ENCODE measurements at places on chromosomes 11 and 22. TPM values are rescaled to one million over a fixed set of nuclear protein-coding genes. Genes with fewer than 3 reads are reported as not detected.

The CD248 gene
- total RNA-seq: not detected

The MS4A2 gene
- not detected for total RNA-seq

The MUC6 gene
- not detected for total RNA-seq

The DRICH1 gene
- 0.11 TPM for total RNA-seq

The OR51B5 gene
- total RNA-seq: not detected

The CYB5R2 gene
- total RNA-seq: 46.3 TPM

DNA sequence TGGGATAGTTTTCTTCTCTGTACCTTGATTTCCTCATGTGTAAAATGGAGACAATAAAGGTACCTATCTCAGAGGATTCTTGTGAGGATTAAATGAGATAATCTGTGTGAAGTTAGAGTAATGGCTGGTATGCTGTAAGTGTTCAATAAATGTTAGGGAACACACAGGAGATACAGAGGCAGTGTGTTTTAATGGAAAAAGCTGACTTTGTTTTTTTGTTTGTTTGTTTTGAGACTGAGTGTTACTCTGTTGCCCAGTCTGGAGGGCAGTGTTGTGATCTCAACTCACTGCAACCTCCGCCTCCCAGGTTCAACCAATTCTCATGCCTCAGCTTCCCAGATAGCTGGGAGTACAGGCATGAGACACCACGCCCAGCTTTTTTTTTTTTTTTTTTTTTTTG is 2.5 kb upstream of the ARCN1 start:
- DNase-seq: no peak

GRCh38 chr22:27843441-27843840 is 41.9 kb upstream of the MN1 start:
- no peak for DNase-seq

- no peak for DNase-seq
Measured at GRCh38 chr11:287821-288477, 977 bp upstream of the PGGHG start.

DNA sequence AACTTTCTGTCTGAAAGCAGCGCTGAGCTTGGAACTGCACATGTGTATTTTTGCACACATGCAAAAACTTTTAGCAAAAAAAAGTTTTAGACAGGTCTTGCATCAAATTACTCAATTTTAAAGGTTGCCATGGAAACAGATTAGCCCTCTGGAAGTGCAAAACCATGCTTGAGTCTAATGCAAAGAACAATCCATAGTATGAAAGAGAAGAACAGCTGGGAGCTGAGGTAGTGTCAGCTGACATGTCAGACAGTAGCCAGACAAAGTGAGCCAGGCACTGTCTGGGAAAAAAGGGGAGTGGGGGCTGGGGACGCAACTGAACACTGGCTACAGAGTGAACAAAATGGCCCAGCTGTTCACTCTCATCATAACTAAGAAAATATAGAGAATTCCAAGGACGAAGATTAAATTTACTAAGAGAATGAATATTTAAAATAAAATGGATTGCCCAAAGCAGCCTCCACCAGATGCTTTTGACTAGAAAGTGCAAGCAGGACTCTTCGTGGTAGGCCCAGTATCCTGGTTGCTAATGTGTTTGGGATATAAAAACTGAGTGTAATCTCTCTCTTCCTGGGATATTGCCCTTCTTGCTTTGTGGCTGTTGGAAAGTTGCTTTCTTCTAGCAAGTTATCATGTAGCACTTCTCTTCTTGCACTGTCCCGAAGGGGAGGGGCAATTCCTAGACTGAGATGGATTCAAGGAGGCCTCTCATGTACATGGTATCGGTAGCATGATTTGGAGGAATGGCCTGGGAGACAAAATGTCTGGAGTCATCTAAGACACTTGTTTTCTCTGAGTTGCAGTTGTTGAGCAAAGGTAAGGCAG is 434.1 kb upstream of the FAT3 start:
- DNase-seq: no peak

DNA sequence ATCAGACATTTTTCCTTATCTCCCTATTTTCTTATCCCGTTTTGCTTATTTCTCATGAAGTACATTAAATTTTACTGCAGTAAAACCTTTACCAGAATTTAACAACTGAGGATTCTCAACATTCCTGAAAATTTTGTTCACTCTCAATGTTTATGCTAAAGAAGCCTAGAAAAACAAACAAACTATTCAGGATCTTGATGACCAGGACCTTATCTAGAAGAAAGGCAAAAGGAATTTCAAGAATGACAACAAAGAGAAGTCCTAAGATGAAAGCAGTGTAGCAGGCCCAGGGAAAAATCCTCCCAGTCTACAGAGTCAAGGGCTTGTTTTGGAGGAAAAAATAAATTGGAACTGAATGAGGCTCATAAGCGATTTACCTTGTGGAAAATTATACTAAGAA is 283.3 kb upstream of the ARHGAP42 start:
- DNase-seq: no peak

- no peak for DNase-seq
Measured at GRCh38 chr22:44109416-44109815, 71.3 kb upstream of the PARVG start.

- DNase-seq: peak; percentile 37
Measured at GRCh38 chr11:20397281-20397680, 9.8 kb downstream of the PRMT3 start.
